ENCODE measurements at places on chromosomes 16 and 17.

DNA sequence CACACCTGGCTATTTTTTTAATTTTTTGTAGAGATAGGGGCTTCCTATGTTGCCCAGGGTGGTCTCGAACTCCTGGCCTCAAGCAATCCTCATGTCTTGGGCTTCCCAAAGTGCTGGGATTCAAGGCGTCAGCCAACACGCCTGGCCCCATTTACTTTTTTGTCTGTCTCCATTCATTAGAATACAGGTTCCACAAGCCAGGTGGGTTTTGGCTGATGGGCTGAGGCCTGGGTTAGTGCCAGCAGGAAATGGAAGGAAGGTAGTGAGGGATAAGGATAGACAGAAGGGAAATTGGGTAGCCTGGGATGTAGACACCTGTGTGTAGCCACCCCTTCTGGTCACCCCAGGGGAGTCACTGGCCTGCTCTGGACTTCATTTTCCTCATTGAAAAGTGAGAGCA lies 4.4 kb upstream of the IL27 start:
- peaks cover 6% of the 10 kb centered on the region for H3K27me3 ChIP-seq
- no peak overlapping the region for H3K4me3 ChIP-seq
- no peaks in the 10 kb centered on the region for H3K36me3 ChIP-seq
- no peak overlapping the region for H3K27ac ChIP-seq
- no peak for DNase-seq
- H3K4me1 ChIP-seq = peaks cover 23% of the 10 kb centered on the region

GRCh38 chr17:61366715-61367413 lies 32.8 kb upstream of the TBX2 start:
- no peak for DNase-seq
- no peak overlapping the region for H3K27ac ChIP-seq
- no peaks in the 10 kb centered on the region for H3K4me1 ChIP-seq
- no peak overlapping the region for H3K4me3 ChIP-seq

DNA sequence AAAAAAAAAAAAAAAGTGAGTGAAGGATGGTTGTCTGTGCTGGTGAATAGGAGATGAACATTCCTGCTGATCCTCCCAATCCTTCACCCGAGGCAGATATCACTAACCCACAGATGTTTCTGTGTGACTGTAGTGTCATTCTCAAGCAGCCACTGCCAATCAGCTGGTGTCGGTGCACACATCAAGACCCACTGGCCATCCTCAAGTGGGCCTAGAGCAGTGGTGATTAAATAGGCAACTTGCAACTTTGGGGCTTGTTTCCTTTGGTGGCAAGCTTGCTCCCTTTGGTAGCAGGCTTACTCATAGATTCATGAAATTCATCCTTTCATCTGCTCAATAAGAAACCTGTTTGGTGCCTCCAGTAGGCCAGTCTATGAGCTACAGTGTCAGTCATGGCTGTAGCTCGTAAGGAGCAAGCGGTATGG lies 51.1 kb upstream of the LGALS9 start:
- H3K4me3 ChIP-seq = no peak overlapping the region
- H3K36me3 ChIP-seq = peaks cover 17% of the 10 kb centered on the region
- H3K27ac ChIP-seq = peak overlapping the region; percentile 10
- H3K27me3 ChIP-seq = no peaks in the 10 kb centered on the region

DNA sequence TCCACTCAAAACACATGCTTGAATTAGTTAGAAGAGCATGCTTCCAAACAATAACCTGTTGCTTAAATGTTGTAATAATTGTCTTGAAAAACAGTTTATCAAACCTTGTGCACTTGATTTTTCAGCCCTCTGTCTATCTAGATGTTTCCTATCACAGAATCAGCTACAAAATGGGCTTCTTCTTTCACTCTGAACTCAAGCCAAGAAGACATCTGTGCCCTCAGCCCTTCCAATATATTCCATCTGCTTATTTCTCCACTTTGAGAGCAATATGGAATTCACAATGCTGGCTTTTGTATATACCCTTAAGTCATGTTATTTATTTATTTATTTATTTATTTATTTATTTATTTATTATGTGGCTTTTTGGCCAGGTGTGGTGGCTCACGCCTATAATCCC lies 234.2 kb downstream of the TOX3 start:
- no peak overlapping the region for H3K27ac ChIP-seq
- H3K4me3 ChIP-seq = no peak overlapping the region
- H3K27me3 ChIP-seq = no peaks in the 10 kb centered on the region
- no peaks in the 10 kb centered on the region for H3K4me1 ChIP-seq
- H3K36me3 ChIP-seq = no peaks in the 10 kb centered on the region
- no peak for DNase-seq

DNA sequence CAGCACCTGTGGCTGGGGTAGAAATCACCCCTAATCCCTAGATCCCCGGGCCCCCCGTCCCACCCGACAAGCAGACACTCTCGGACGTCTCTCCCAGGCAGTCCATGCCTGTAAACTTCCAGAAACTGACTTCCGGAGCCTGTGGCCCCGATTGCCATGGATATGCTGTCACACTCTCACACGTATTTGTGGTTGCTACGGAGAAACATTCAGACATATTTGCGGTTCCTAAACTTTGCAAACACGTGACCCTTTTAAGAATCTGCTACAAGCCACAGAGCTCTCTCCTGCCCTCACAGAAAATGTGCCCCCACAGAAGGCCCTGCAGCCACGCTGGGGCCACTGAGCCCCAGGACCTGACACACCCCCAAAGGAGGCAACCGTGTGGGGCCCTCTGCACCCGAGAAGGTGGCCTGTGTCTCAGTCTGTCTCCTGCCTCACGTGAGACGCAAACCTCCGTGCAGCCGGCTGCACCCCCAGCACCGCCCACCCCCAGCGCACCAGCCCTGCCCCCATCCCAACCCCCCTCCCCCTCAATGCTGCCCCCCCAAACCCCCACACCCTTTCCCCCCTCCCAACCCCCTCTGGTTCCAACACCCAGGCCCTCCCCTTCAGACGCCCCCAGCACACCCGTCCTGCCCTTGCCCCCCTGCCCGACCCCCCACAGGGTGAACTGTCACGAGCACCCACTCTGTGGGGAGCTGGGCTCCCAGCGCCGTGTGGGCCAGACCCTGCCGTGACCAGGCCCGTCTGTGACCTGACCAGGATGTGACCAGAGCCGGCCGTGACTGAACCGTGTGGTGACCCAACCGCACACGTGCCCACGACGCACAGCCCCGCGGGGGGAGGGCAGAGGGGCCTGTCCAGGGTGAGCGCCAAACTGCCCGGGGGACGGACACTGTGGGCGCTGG lies 66.3 kb upstream of the METRNL start:
- H3K27me3 ChIP-seq = no peaks in the 10 kb centered on the region
- peaks cover 21% of the 10 kb centered on the region for H3K36me3 ChIP-seq
- no peak overlapping the region for H3K27ac ChIP-seq
- no peaks in the 10 kb centered on the region for H3K4me1 ChIP-seq
- no peak overlapping the region for H3K4me3 ChIP-seq

DNA sequence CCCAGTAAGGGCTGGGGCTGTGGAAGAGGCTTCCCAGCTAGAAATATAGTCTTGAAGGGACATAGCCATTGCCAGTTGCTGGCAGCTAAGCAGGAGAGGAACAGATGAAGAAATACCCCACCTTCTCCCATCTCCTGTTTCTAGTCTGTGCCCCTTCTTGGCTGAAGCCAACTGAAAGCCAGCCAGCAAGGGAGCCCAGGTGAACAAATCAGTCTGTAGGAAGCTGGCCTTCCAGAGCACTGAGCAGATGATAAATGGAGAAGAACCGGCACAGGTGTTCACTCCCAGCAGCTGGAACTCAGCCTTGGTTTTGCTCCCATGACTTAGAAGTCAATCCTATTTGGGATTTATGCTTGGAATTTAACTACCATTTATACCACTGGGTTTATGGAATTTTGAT lies 69.2 kb upstream of the DHX40 start:
- H3K4me3 ChIP-seq = no peak overlapping the region
- H3K27me3 ChIP-seq = peaks cover 10% of the 10 kb centered on the region
- H3K4me1 ChIP-seq = peaks cover 5% of the 10 kb centered on the region

DNA sequence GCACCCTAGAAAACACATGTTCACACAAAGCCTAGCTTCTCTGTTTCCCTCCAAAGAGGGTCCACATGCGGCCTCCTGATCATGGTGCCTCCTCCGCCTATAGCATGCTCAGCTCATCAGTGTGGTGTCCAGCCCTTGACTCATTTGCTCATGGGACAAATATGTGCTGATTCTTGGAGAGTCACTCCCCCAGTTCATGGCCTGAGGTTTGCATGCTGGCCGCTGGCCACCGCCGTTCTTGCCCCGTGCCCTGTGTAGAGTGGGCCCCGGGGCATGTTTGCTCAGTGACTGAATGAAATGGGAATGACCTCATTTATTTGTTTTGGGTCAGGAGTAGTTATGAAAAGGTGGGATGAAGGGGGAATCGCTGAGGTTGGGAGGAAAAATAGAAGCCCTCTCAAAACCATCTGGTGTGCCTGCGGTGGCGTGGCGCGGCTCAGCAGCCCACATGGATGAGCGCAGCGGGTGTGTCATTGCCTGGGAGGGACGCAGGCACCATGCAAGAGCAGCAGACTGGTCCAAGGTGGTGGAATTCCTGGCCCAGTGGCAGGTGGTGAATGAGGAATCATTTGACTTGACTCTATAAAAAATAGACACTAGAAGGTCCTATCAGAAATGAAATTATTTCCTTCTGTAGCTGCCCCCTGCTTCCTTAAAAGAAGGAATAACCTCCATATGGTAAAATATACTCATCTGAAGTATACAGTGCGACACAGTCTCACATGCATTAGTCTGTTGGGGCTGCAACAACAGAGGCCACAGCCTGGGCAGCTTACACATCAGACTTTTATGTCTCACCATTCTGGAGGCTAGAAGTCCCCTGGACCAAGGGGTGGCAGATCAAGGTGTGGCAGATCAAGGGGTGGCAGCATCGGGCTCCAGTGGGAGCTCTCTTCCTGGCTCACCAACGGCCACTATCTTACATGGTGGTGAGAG lies 31.7 kb downstream of the CRISPLD2 start:
- no peak overlapping the region for H3K27ac ChIP-seq
- peaks cover 21% of the 10 kb centered on the region for H3K27me3 ChIP-seq
- DNase-seq = no peak
- H3K36me3 ChIP-seq = no peaks in the 10 kb centered on the region

DNA sequence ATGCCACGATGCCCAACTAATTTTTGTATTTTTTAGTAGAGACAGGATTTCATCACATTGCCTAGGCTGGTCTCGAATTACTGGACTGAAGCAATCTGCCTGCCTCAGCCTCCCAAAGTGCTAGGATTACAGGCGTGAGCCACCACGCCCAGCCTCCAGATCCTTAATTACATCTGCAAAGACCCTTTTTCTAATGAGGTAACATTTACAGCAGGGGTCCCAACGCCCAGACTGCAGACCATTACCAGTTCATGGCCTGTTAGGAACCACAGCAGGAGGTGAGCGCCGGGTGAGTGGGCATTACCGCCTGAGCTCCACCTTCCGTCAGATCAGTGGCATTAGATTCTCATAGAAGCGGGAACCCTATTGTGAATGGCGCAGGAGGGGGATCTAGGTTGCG lies 4.0 kb upstream of the RAB11FIP4 start:
- H3K4me3 ChIP-seq = no peak overlapping the region
- no peak for DNase-seq
- peaks cover 3% of the 10 kb centered on the region for H3K36me3 ChIP-seq
- H3K27ac ChIP-seq = no peak overlapping the region
- H3K27me3 ChIP-seq = peaks cover 37% of the 10 kb centered on the region
- H3K4me1 ChIP-seq = peaks cover 8% of the 10 kb centered on the region

- no peak overlapping the region for H3K4me3 ChIP-seq
- H3K36me3 ChIP-seq = peaks cover 44% of the 10 kb centered on the region
- H3K4me1 ChIP-seq = peaks cover 5% of the 10 kb centered on the region
- H3K27me3 ChIP-seq = no peaks in the 10 kb centered on the region
- DNase-seq = no peak
Observed at GRCh38 chr17:8147805-8148404, 4.3 kb downstream of the PER1 start.

DNA sequence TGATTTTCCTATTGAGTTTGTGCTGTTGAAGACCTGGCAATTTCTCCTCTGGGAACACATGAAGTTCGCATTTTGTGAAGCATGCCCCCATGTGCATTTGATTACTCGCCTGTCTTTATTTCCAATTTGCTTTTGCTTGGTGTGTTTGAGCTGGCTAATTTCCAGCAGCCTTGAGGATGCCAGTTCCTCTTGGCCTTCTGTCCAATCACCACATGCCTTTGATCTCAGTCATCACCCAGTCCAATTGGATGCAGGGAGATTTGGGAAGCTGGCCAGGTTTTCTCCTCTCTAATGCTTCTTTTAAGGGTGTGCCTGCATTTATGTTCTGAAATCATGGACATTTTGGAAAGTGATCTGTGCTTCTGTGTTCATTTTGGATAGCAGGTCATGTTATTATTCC lies 3.8 kb upstream of the TMEM100 start:
- H3K27me3 ChIP-seq = peaks cover 34% of the 10 kb centered on the region
- H3K36me3 ChIP-seq = no peaks in the 10 kb centered on the region
- DNase-seq = no peak
- H3K27ac ChIP-seq = no peak overlapping the region

DNA sequence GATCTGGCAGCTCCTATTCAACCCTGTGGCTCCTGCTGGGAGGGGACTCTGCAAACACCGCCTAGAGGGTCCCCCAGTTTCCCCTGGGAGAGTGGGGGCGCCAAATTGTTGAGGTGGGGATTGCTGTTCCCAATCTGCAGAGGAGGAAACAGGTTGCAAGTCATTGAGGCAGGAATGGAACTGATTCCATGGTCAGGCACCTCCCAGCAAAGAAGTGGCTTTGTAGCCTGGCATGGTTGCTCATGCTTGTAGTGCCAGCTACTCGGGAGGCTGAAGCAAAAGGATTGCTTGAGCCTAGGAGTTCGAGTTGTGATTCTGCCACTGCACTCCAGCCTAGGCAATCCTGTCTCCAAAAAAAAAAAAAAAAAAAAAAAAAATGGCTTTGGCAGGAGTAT lies 198 bp upstream of the PYDC1 start:
- H3K27ac ChIP-seq = no peak overlapping the region
- H3K4me1 ChIP-seq = peaks cover 52% of the 10 kb centered on the region
- H3K36me3 ChIP-seq = no peaks in the 10 kb centered on the region
- peaks cover 50% of the 10 kb centered on the region for H3K27me3 ChIP-seq

DNA sequence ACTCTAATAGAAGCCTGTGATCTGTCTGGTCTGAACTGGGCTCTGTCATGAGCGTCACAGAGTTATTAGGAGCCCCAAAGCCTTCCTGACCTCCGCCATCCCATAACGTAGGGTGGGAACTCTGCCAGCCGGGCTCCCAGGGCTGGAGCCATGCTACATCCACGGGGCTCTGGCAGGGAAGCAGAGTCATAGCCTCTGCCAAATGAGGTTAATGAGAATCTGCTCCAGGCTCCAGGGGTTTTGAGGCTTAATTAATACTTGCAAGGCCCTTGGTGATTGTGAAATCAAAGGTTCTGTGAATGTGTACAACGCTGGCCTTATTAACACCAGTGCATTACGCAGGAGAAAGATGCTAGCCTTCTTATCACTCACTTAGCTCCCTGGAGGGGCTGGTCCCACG lies 42.4 kb upstream of the ZFP90 start:
- peaks cover 14% of the 10 kb centered on the region for H3K4me1 ChIP-seq
- H3K27me3 ChIP-seq = no peaks in the 10 kb centered on the region
- no peaks in the 10 kb centered on the region for H3K36me3 ChIP-seq
- H3K4me3 ChIP-seq = no peak overlapping the region

All from stimulated activated naive B cell treated with anti-CD40 and anti-IgM and Interleukin-4, amounts not matched to agents 10 μg/mL and 1 μg/mL and 100 μg/mL, for 72 hours (primary cell).